Prostate gland (tissue), 2 donors: ENCODE measurements at places on chromosomes 7 and 10. TPM values are rescaled to one million over a fixed set of nuclear protein-coding genes. Genes with fewer than 3 reads are reported as not detected.

- peak; percentile 33 for DNase-seq
Observed at GRCh38 chr10:34967335-34967880, 122.7 kb downstream of the CUL2 start.

DNA sequence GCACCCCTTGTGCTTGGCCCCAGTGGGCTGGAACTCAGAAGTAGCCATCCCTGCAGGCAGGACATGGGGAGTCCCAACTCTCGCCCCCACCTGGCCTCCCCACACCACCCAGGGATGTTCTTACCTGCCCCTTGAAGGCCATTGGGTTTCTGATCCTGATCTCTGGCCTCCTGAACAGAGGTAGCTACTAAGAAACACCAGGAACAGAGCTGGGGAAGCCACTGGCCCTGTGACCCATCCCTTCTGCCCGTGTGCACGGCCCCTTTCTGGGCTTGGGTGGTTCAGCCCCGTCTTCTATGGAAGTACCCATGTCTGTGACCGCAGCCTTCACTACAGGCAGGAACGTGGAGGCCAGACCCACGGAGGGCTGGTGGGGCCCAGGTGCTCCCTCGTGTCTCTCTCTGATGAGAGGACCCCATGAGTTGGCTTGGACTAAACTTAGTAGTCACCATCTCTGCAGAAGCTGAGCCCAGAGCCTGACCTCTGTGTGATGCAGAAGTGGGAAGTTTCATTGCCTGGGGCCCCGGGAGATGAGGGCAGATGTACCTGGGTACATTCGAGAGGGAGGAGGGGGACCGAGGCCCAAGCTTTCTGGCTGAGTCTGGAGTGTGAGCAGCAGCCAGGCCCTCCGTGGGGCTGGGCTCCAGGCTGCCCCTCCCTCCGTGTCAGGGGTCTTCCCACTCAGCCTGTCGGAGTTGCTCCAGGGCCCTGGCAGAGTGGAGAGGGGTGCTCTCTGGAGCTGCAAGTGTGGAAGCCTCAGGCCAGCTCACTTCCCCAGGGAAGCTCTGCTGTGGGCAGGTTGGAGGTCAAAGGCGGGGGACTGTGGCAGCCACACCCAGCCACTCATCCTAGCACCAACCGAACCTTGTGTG is 81.0 kb downstream of the MKI67 start:
- DNase-seq, result no peak

GRCh38 chr10:6756716-6757115 is 176.6 kb upstream of the PRKCQ start:
- DNase-seq, result no peak

DNA sequence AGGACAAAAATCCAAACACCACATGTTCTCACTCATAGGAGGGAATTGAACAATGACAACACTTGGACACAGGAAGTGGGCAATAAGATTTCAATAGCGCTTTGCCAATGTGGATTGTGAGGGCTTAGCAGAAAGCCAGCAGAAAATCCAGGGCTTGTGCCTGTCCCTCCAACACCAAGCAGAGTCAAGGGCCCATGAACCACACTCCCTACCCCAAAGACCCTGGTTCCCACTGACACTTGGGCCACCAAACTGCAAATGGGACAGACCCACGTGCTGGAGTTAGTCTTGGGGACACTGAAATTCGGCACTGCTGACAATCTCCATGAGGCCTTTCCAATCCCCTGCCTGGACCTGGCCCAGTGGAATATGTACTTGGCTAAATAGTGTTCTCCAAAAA is 67.0 kb downstream of the GRID1 start:
- DNase-seq, result no peak

Gene RBM20
- 0.41 TPM for total RNA-seq
